ENCODE measurements at places on chromosomes 5 and 9.
A peak's percentile ranks its signal among the peaks of the same experiment; 100 is the strongest.

GRCh38 chr5:180720486-180720885, 19.4 kb downstream of the OR2Y1 start:
- no peak for DNase-seq

DNA sequence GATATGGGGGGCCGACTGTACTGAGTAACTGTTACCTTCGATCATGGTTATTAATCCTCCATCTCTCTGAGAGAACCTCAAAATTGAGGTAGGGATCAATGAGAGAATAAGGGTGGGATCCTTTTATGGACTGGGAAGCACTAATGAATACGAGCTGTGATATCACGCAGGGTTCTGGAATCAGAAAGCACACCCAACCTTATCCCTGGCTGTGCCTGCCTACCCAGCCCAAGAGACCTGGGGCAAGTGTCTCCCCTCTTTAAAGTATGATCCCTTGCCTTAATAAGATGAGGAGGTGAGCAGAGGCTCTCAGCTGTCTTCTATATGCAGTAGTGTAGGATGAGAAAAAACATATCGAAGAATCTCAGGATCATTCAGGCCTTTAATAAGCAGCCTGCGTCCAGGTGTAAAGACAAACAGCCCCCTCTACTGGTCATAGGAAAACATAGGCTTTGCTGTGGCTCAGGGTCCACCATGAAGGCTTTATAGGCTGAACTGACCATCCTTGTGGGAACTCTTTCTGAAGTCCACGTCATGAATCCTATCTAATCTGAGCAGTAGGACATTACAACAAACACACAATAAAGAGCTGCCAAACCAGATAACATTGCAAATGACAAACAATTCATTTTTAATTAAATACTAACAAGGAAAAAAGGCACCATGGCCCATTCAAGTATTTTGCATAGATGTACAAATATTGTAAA, 16.8 kb downstream of the NIPAL4 start:
- peak; percentile 50 for DNase-seq

DNA sequence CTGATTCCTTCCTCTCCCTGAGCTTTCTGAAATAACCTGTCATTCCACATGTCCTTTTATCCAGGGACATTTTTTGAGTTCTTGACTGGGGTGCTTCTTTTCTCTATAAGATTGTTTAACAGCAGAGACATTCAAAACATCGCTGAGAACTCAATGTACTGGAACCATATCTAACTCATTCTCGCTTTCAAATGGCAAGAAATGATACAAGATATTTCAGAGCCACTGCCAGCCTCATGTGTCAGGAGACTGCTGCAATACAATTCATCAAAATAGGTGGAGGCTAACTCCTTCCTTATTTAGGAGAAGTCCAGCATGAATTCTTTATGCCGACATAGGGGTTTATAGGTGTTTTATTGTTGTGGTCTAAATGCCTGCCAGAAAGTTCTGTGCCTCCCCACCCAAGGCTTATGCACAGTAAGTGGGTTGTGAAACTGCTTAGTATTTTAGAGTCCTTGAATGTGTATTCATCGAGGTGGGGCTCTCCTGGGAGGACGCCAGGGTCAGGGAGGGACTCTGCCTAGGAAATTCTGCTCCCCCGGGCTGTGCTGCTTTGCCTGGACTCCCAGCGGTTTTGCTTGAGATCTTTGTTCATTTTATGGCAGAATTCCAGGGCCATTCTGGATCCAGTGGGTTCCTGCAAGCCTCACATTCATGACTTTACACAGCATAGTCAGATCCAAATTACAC, 53.9 kb downstream of the ZNF474 start:
- DNase-seq: no peak

DNA sequence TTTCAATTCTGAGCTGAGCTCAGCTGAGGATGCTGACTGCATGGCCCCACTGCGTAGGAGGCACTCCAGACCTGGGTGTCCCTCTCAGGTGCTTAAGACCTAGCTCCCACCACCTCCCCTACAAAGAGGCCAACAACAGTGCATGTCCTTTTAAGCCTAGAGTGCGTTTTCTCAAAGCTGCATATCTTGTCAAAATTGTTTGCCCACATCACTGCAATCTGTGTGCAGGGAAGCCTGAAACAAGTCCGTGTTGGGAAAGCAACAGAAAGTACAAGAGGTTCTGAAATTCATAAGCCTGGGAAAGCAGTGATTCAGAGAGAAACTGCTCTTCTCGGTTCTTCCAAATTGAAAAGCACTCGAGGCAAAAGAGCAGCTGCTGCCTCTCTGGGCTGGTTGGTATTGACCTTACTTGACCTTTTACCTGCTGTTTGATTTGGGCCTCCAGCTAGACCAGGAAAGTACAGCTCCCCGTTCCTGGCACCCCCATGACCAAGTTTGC, 238.4 kb downstream of the NR2F1-AS1 start:
- no peak for DNase-seq

DNA sequence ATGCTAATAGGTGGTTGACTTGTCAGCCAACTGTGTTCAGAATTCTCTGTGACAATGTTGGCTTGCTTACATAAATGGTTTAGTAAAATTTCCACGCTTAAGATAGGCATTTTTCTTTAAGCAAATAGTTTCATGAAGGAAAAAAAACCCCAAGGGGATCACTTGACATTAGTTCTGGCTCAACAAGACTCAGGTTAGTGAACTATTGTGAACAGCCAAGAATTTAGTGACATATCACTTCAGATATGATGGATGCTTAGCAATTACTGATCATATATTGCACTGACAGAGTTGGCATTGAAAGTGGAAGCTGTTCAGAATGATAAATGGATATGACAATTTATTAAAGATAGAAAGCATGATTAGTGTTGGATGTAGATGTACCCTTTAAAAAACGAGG, 218.5 kb downstream of the TMEM232 start:
- no peak for DNase-seq

GRCh38 chr5:80864706-80865435, 95.3 kb upstream of the RASGRF2 start:
- no peak for DNase-seq

GRCh38 chr5:72314571-72315172, 5.4 kb downstream of the MRPS27 start:
- peak; percentile 32 for DNase-seq

DNA sequence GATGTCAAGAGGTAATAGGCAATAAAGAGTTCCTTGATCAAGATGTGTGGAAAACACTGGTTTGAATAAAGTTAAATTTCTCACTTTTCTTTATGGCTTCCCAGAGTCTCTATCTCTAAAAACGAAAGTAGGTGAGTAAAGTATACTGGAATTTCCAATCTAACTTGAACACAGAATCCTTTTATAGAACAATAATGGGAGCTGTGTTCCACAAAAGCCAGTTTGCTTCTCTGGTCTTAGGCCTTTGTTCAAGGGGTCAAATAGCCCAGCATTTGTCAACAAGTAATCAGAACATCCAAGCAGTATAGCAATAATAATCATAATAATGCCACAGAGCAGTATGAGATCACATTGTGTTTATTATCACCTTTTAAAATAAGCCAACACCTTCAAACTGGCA, 20.2 kb downstream of the ATP10B start:
- DNase-seq: no peak

GRCh38 chr9:70049672-70050271, 6.1 kb downstream of the MAMDC2 start:
- no peak for DNase-seq

DNA sequence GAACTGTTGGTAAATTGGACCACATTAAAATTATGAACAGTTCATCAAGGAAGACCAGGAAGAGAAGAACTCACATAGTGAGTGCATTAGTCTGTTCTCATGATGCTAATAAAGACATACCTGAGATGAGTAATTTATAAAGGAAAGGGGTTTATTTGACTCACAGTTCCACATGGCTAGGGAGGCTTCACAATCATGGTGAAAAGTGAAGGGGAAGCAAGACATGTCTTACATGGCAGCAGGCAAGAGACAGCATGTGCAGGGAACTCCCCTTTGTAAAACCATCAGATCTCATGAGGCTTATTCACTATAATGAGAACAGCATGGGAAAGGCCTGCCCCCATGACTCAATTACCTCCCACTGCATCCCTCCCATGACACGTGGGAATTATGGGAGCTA, 135.9 kb upstream of the MAN2A1 start:
- no peak for DNase-seq

- peak; percentile 42 for DNase-seq
Measured at GRCh38 chr5:5572010-5572865, 149.8 kb downstream of the ICE1 start.

DNA sequence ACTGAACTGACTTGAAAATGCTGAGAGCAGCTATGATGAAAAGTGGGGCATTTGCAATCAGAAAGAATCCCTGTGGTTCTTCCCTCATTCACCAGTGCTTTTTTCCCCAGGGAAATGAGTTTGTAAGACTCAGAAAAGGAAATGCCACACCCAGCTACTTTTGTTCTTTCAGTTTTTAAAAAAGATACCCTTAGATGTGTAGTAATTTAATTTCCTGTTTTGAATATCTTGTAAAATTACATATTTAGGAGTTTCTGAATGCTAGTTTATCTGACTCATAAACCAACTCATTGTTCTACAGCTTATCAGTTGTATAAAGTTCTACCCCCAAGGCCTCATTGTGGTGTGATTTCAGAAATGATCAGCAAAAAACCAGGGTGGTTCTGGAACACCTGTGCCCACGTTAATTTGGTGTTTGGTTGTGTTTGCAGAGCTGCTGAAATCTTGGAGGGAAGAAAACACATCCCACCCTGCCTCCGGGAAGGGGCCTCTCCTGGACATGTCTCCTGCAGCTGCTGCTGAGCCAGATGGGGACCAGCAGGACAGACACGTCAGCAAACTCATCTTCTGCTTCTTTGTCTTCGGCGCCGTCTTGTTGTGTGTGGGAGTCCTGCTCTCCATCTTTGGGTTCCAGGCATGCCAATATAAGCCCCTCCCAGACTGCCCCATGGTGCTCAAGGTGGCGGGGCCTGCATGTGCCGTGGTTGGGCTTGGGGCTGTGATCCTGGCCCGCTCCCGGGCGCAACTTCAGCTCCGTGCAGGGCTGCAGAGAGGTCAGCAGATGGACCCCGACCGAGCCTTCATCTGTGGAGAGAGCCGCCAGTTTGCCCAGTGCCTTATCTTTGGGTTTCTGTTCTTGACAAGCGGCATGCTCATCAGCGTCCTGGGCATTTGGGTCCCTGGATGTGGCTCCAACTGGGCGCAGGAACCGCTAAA, 2.8 kb downstream of the TMEM171 start:
- no peak for DNase-seq

DNA sequence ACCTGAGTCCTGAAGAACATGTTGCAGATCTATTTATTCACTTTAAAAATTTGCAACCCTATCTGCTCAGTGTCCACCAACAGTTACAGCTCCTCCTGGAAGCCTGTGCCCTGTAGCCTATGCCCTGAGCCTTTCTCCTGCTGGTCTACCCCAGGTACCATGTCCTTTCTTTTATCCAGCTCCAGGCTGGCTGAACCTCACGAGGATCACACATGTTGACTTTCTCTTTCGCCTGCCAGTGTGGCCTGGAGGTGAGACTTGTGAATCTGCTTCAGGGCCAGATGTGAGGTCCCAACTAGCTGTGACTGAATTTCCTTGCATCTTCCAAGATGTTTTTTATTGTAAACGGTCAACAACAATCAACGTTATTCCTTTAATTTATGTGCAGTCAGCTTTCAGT, 70.7 kb downstream of the GDNF start:
- DNase-seq: no peak
